GM12878 (cell line): ENCODE measurements at places on chromosomes 5 and 9.

DNA sequence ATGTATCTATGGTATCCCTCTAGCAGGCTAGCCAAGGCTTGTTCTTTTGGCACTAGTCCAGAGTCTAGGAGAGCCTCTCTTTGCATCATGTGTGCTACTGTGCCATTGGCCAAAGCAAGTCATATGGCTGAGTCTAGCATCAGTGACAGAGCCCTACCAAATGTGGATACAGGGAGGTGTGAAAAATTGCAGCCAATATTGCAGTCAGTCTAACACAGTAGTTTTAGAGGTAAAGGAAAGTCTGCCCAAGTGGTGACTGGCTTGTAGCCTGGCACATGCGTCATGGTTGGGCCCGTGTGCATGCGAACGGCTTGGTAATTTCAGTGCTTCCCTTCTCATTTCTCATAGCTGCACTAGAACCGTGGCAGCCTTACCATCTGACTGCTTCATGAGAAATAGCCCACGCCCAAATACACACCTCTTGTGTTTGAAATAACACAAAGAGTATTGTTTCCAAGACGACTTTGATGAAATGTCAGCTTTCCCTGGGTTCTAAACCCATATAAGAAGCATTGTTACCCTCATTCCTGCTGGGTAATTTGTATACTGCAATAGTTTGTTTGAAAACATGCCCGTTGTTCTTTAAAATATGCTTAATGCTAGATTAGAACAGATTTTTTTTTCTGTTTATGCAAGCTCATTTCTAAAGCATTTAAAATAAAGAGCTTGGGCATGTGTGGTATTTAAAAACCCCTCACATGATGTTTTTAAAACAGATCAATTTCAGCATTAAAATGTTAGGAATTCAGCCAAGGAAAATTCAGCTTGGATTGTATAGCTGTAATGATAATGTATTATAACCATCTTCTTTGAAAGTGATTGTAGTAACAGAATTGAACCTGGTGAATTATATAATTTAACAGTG, 113.2 kb downstream of the TLE4 start:
- DNase-seq, result no peak

DNA sequence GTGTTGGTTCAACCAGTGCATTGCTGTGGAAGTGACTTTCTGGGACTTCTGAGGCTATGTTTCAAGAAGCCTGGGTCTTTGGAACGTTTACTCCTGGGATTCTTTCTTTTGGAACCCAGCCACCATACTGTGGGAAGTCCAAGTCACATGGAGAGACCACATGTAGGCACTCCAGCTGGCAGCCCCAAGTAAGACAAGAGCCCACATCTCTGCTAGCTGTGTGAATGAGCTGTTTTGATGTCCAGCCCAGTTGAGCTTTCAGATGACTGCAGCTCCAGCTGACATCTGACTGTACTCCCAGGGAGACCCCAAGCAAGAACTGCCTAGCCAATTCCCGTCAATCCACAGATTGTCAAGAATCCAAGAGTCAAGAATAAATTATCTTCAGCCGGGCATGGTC, 60.1 kb upstream of the SPATA31D4 start:
- no peak for DNase-seq

GRCh38 chr9:125663127-125663526, 43.9 kb downstream of the MAPKAP1 start:
- DNase-seq, result no peak

DNA sequence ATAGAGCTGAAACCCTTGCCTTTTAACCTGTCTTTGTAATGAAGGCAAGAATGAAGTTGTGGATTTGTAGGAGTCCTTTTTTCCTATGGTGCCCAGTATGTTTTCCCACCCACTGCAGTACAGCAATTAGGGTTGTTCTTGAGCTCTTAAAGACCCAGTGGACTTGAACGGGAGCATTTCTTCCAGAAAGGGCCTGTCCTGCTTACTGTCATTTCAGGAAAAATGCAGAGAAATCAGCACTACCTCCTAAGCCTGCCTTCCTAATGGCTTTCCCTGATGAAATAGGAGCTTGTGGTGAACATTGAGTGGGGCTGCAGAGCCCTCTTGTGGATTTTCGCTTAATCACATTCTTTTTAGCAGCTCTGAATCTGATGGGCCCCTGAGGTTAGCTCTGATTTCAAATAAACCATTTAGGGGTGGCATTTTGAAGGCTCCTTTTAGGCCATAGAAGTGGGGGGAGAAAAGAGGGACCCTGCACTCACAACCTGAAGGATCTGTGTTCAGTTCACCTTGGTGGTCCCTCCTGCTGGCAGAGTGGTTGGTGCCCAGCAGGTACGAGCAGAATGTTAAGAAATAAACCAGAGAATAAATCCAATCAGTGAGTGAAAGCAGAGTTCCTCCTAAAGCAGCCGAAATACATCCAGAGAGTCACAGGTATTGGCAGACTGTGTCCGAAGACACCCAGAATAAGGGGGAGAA, 188.0 kb upstream of the KLF9 start:
- DNase-seq, result peak; percentile 34

- DNase-seq, result no peak
Measured at GRCh38 chr9:124499216-124499615, 8.0 kb downstream of the NR5A1 start.

GRCh38 chr5:24819841-24820240, 175.1 kb upstream of the CDH10 start:
- DNase-seq, result no peak

GRCh38 chr5:4987431-4987830, 152.7 kb upstream of the ADAMTS16 start:
- no peak for DNase-seq

DNA sequence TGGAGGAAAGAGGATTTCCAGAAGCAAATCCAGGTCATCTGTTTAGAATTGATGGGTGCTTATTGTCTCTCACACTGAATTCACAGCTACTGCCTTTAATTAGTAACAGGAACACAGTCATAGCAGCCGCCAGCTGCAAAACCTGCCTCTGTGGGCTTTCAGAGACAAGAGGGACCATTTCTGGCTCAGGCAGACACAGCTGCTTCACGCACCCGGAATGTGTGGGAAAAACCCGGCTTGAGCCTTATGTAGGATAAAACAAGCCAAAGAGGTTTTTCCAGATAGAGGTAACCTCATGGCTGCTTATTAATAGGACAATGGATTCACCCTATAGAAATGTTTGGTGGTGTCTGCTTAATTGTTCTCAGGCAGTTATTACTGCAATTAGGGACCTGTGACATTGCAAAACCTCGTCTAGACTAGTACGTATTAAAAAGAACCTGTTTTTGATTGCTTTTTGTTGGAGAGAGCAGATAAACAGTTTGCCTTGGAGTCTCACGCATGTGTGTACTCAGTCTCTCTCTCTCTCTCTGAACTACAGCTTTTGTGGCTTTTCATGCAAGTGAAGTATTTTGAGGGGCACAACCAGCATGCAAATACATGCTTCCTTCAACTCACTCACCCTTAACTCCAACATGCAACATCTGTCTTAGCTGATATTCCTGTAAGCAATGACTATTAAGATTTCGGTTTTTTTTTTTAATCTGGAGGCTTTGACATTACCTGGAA, 302.7 kb downstream of the PLK2 start:
- no peak for DNase-seq
